ENCODE measurements at places on chromosomes 12 and 14.
A peak's percentile ranks its signal among the peaks of the same experiment; 100 is the strongest.

GRCh38 chr14:22383515-22384166 lies 205.4 kb downstream of the DAD1 start:
- DNase-seq = no peak

GRCh38 chr12:62934239-62934798 lies 631 bp downstream of the PPM1H start:
- peak; percentile 7 for DNase-seq

DNA sequence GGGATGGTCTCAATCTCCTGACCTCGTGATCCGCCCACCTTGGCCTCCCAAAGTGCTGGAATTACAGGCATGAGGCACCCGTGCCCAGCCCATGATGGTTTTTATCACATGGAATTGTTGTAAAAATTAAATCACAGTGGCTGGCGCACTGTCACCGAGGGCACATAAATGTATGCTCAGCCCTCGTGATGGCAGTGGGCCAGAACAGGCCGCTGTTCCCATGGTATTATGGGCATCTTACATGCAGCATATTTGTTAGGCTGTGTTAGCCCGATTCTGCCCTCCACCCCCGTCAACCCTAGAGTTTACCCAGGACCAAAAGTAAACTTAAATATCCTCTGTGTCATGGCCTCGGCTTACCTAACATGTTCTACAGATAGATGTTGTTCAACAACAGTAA lies 48.6 kb downstream of the GPR68 start:
- no peak for DNase-seq

- DNase-seq = peak; percentile 43
Observed at GRCh38 chr14:78767436-78767835, 597.3 kb downstream of the NRXN3 start.

- DNase-seq = no peak
Observed at GRCh38 chr12:58169826-58170225, 228.5 kb downstream of the ATP23 start.

DNA sequence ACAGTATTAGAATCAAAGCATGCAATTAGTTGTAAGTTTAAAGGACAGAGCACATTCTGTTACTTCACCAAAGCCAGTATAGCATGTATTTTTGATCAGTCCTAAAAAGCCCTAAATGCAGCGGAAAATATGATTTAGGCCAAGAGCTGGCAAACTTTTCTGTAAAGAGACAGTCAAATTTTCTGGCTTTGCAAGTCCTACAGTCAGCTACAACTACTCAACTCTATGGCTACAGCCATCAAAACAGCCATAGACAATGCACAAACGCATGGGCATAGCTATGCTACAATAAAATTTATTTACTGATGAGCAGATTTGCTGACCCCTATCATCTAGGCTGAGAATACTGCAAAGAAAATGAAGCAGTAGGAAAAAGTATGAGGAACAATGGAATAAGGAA lies 52.9 kb downstream of the ATXN2 start:
- DNase-seq = no peak

GRCh38 chr12:28973491-28973890 lies 175.6 kb upstream of the FAR2 start:
- DNase-seq = no peak

GRCh38 chr12:42761086-42761485 lies 171.5 kb upstream of the PRICKLE1 start:
- peak; percentile 31 for DNase-seq

GRCh38 chr14:74618078-74618952 lies 6.3 kb upstream of the LTBP2 start:
- DNase-seq = peak; percentile 84

DNA sequence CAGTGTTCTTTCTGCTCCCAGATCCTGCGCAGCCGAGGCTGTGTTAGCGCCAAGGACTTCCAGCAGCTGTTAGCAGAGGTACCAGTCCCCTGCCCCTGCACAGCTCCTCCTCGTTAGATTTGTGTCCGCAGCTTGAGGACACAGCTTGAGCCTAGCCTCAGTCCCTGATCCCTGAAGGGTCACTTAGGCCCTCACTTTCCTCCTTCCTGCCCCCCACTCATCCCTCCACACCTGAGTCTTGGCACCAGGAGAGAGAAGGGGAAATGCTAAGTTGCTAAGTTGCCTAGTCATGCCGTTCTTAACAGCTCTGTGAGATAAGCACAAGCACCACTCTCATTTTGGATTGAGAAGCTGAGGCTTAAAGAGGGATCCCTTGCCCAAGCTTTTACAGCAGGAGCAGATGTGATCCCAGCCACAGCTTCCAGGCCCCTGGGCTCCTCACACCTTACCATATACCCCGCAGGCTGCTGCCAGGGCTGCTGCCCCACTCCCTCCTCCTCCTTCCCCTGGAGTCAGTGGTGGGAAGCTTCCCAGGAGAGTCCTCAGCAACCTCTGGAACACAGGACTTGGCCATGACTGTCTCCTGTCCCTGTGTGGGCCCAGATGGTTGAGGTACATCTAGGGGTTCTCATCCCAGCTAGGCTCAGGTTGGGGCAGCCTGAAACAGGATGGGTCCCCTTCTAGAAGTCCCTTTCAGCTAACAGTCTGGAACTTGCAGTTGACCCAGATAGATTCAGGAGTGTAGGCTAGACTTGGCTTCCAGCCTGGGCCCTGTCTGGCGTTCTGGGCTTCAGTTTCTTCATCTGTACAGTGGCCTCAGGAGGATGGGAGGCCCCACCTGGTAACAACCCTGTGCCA lies 975 bp downstream of the OGFOD2 start:
- DNase-seq = no peak

DNA sequence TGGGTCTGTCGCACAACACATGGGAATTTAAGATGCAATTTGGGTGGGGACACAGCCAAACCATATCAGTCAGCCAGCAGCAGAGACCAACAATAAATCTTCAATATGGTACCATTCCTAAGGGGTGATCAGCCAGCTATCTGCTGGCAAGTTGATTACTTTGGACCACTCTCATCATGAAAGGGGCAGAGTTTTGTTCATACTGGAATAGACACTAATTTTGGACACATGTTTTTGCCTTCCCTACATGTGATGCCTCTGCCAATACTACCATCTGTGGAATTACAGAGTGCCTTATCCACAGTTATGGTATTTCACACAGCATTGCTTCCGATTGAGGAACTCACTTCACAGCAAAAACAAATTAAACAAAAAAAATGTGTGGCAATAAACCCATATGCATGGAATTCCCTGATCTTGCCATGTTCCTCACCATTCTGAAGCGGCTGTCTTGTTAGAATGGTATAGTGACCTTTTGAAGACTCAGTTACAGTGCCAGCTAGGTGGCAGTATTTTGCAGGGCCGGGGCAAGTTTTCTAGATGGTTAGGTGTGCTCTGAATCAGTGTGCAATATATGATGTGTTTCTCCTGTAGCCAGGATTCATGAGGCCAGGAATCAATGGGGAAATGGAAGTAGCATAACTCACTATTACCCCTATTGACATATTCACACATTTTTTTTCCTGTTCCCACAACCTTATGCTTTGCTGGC lies 179.0 kb upstream of the IGF1 start:
- DNase-seq = no peak

- peak; percentile 26 for DNase-seq
Observed at GRCh38 chr12:132285991-132286681, 43.3 kb downstream of the GALNT9 start.

GRCh38 chr12:22625762-22626294 lies 857 bp downstream of the ETNK1 start:
- peak; percentile 49 for DNase-seq

GRCh38 chr14:95651821-95652583 lies 34.2 kb upstream of the TCL1B start:
- no peak for DNase-seq

DNA sequence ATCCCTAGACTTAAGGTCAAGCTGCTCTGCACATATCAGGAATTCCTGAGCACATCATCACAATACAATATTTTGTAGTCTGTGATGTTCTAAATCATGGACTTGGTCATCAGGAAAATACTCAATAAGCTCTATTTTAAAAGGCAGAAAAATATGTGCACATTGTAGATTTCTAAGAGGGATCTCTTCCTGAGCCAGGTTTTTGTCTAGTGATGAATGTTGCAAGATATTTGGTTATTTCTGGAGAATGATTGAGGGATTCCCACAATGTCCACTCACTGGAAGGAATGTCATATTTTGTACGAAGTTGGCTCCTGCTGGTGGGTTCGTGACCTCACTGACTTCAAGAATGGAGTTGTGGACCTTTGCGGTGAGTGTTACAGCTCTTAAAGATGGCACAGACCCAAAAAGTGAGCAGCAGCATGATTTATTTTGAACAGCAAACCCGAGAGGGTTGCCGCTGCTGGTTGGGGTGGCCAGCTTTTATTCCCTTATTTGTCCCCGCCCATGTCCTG lies 300.9 kb upstream of the DCN start:
- DNase-seq = peak; percentile 36

DNA sequence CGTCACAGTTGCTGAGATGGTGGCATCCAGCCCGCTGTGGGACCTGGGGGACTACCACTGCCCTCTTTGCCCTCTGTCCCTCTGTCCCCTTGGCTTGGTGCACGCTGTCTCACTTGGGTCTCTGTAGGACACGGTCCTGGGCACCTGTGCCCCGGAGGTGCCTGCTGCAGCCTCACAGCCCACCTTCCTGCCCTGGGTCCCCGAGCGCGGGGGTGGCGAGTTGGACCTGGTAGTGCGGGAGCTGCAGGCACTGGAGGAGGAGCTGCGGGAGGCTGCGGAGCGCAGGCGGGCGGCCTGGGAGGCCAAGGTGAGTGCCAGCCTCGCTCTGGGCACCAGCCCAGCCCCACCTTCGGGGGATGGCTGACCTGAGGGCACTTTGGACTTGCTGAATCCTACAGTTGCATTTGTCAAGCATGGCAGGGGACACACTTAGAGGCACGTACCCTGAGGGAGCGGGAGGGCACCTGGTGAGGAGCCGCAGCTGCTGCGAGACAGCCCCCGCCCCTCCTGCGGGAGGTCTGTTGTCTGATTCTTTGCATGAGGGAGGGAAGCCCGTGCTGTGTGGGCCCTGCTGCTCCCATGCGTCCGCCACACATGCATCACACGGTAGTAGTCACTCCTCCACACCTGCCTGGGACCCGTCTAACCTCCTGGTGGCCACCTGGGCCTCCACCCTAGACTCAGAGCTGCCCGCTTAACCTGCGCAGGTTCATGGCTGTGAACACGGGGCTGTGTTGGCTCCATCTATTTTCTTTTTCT lies 6.8 kb downstream of the TEDC1 start:
- no peak for DNase-seq

DNA sequence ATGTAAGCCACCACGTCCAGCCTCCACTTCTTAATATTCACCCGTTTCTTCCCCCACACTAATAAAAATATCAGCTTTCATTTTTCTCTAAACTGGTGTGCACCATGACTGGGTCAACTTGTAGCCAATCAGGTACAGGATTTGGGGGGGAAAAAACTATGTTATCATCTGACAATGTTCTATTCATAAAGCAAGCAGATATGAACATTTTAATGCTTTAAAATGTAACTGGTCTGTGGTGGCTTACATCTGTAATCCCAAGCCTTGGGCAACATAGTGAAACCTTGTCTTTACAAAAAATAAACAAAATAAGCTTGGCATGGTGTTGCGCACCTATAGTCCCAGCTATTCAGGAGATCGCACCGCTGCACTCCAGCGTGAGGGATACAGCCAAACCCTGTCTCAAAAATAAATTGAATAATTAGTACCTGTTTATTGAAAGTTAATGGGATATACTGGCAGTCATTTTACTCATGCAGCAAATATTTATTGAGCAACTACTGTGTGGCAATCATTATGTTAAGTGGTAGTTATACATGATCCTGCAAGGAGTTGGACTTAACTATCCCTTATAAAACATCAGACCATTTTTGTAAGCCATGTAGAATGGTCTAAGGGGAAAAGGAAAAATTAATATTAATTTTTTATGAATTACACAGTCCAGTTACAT lies 15.3 kb upstream of the ITPR2 start:
- peak; percentile 62 for DNase-seq

DNA sequence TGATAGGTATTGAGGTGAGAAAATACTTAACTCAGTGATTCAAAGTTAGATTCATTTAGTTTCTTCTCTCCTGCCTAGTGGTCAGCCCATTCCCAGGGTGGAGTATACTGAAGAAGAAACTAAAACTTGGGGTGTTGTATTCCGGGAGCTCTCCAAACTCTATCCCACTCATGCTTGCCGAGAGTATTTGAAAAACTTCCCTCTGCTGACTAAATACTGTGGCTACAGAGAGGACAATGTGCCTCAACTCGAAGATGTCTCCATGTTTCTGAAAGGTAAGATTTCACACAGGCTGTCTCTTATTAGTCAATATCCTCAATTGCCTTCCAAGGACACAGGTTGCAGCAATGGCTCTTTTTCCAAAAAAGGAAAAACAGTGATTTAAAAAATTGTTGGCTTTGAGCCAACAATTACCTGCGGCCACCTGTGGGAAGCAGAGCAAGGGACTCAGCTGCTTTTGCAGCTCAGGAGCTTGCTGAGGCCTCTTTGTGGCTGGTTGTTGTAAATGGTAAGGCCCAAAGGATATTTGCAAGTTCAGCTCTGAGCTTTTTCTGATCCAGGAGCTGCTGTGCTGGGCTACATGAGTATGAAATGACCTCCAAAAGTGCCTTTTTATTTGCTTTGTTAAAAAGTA lies 33.9 kb downstream of the TPH2 start:
- DNase-seq = no peak

GRCh38 chr12:81953541-81953940 lies 194.4 kb upstream of the PPFIA2 start:
- peak; percentile 31 for DNase-seq

- DNase-seq = peak; percentile 8
Observed at GRCh38 chr12:22334410-22335100, at the start of gene ST8SIA1. Gene ST8SIA1 (minus strand): TSS chr12:22334707. CDS start chr12:22334232, 475 bp downstream.

- no peak for DNase-seq
Observed at GRCh38 chr14:98444077-98444476, 827.9 kb downstream of the BCL11B start.

GRCh38 chr12:34291426-34291901 lies 269.2 kb downstream of the ALG10 start:
- DNase-seq = no peak

- peak; percentile 89 for DNase-seq
Observed at GRCh38 chr12:47725893-47726292, 603 bp upstream of the ENDOU start.

DNA sequence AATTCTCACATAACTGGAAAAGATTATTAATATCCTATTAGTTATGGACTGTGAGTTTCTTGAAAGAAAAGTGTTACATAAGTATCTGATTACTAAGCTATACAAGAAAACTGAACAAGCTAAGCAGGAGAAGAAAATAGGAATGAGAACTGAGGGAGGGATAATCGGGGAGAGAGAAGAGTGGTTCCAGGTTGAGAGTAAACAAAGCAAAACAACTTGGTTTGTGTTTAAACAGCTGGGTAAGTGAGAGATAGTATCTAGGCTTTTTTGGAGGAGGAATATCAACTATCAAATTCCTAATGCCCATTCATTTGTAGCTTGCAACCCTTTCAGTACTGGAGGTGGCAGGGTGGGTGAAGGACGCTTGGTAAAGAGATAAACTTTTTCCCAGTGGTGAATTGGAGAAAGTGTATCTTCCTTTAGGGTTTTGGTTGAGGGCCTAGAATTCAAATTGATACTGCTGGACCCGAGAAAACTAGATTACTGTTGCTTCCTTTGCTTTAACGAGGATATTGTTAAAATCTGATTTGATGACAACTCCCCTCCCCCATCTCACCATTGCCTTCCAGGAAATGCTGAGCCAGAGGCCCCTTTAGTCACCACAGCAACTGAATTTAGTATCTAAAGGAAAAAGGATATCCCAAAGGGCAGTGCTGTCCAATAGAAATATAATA lies 2.0 kb upstream of the SLC2A3 start:
- peak; percentile 52 for DNase-seq

GRCh38 chr12:43436597-43436996 lies 115.4 kb downstream of the ADAMTS20 start:
- no peak for DNase-seq

- no peak for DNase-seq
Observed at GRCh38 chr12:56634242-56634836, 4.2 kb upstream of the BAZ2A start.
